ENCODE measurements at places on chromosomes 12 and 14. TPM values are rescaled to one million over a fixed set of nuclear protein-coding genes. Genes with fewer than 3 reads are reported as not detected.

Gene PAX9
- not detected for total RNA-seq

Gene KRT1
- 0.60 TPM for total RNA-seq

Gene PLEKHA5
- 4.5 TPM for total RNA-seq

Gene MMP19
- total RNA-seq, result not detected

Gene KLHL28
- total RNA-seq, result 17.6 TPM

Gene AMN
- 0.30 TPM for total RNA-seq

Gene FUT8
- 79.2 TPM for total RNA-seq
